ENCODE measurements at places on chromosomes 3 and 15. TPM values are rescaled to one million over a fixed set of nuclear protein-coding genes. Genes with fewer than 3 reads are reported as not detected.

Gene GYG1
- total RNA-seq: 34.6 TPM

Gene NR1I2
- total RNA-seq: not detected

Gene CIP2A
- total RNA-seq: 15.0 TPM

Gene LNP1
- total RNA-seq: 1.3 TPM

Gene BDH1
- total RNA-seq: 4.2 TPM

Gene GNAT1
- not detected for total RNA-seq

Gene ZNF860
- 1.4 TPM for total RNA-seq

Gene GOLGA8N
- total RNA-seq: 1.7 TPM

Gene NANOGP8
- not detected for total RNA-seq

Gene CPLX3
- 0.07 TPM for total RNA-seq

Gene MINDY4B
- not detected for total RNA-seq

Gene GALNT15
- total RNA-seq: 0.10 TPM

Gene CIDEC
- total RNA-seq: 45.7 TPM
